ENCODE measurements at places on chromosomes 1 and 21.

GRCh38 chr21:17406202-17406601, 106.6 kb upstream of the CXADR start:
- DNase-seq = no peak

DNA sequence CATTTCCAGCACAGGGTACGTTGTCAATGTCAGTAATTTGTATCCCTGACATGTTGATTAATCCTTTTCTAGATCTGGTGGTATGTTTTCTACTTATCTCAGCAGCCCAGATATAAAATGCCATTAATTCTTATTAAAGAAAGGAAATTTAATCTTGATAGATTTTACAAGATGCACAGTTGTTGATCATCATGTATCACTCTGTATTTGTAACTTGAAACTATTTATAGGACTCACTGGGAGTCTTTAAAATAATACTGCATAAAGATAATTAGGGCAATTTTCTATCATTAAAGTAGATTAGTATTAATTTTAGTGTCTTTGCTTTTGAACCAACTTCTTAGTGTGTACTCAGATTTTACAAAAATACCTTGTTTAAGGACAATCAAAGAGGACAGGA, 84.9 kb downstream of the GREM2 start:
- DNase-seq = no peak

DNA sequence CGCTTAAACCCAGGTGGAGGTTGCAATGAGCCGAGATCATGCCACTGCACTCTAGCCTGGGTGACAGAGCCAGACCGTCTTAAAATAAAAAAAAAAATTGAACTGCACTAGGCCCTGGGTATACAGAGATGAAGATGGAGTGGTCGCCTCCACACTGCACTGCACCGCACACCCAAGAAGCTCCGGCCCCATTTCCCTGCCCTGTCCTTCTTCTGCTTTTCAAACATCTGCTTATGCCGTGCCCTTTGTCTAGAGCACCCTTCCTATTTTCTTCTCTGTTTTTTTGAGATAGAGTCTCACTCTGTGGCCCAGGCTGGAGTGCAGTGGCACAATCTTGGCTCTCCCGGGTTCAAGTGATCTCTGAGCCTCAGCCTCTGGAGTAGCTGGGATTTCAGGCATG, 17.4 kb downstream of the IQGAP3 start:
- DNase-seq = no peak

GRCh38 chr1:204443871-204444581, 32.4 kb upstream of the PPP1R15B start:
- no peak for DNase-seq

- no peak for DNase-seq
These were observed 209.9 kb upstream of the SGIP1 start for GRCh38 chr1:66323958-66324625.

DNA sequence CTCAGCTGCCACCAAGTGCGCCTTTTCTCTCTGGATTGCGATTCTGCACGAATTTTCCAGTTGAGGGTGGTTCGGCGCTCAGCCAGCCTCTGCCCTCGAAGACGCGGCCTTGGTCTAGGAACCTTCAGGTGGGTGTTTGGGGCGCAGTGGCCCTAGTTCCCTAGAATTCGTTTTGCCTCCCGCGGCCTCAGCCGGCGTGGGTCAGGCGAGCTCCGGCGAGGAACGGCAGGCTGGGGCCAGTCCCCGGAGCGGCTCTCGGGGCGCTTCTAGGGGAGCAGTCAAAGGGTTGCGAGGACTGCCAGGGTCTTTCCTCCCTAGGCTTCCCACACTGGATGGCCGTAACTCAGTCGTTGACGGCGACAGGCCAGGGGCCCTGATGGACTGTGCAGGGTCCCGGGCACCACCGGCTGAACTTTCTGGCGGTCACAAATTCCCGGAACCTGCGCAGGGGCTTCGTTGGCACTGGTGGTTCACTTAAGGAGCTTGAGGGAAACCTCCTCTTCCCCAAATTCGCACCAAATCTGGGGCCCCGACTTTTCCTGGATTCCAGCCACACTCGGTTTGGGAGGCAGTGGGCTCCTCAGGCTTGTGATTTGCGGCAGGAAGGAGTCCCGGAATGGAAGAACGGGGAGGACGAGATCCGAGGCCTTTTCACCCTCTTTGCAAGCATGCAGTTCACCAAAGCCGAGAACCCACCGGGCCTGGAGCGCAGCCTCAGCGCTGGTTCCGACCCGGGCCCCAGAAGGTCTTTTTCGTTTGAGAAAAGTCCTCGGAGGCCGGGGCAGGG, 1.2 kb downstream of the DMBX1 start:
- DNase-seq = no peak

DNA sequence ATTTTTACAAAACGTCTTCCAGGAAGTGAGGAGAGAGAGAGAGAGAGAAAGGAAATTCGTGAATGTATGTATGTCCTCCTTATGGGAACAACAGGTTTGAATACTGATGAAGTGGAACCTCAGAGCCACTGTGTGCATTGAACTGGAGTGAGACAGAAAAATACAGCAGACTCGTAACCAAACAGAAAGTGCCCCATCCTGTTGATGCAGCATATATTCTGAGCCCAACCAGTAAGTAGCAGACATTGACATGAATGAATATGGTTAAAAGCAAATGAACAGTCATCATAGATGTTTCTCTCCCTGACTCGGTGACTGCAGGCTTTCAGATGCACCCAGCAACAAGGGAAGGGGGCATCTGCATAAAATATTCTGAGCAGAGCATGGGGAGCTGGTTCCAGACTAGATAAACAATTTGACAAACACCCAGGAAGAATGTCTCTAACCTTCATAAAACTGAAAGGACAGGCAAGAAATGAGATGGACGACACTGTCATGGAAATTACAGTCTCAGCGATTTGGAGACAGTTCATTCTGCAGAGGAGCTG, 471.0 kb upstream of the PBX1 start:
- DNase-seq = no peak

DNA sequence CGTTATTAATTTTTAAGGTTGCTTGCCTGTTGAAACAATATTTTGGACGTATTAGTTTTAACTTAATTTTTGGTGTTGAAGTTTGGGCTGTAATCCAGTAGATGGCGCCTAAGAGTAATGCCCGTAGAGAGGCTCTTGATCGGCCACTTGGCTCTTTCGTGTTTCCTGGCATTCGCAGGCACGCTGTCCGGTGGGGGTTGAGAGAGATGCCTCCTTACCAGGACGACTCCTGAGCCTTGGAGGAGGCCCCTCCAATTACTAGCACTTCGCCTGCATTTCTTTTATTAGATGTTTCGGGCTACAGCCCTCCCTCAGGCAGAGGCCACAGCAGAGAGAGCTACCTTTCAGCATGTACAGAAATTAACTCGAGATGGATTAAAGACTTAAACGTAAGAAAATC, 12.0 kb downstream of the OR2M4 start:
- no peak for DNase-seq

DNA sequence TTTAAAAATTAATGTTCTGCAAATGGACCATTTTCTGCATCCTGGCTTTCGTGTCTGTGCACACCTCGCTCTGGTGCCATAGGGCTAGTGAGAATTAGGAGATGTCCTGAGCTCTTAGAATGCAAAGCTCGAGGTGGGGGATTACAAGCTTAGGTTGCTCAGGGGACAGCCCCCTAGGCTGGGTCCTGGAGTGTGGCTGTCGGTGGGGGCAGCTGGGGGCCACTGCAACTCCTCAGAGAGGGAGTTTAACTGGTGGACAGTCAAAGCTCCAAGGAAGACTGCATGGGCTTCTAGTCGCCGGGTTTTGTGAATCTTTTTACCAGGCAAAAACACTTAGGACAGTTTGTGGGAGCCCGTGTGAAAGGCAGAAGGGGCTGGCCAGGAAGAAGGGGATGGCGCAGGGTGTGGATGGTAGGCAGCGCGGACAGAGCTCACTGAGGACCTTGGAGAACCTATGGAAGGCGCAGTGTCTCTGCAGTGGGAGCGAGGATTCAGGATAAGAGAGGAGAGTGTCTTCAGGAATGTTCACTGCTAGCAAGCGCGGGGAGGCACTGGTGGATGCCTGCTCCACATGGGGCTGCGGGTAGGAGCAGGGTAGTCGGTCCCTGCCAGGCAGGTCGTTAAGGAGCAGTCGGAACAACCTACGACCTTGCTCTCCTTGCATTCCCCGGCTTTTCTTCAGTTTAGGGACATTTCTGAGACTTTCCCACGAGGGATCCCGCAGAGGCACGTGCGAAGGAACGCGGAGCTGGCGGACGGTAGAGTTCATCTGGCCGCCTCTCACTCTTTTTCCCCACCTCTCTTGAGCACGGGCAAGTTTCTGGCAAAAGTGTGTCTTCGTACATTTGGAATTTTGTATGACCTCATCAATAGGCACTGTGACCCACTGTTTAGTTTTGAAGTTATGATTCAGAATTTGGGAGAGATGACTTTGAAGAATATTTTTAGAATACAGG, 12.9 kb upstream of the KCNE1 start:
- DNase-seq = no peak

- no peak for DNase-seq
These were observed 118.4 kb upstream of the NR5A2 start for GRCh38 chr1:199909137-199909536.

DNA sequence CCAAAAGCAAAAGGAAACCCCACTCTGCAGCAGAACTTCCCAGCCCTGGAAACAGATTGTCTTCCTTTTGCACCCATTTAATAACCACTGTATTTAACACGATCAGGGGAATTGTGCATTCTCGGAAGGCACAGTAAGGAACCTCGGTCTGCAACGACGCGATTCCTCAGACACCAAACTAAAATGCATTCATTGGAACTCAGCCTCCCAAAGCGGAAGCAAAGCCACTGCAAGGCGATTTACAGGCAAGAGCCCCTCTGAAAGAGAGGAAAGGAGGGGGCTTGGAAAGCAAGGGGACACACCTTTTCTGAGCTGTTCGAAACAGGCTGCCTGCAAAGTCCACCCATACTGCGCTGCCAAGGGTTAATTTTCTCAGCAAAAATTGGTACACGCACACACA, 297.7 kb downstream of the OMA1 start:
- DNase-seq = no peak

GRCh38 chr1:35544976-35545375, 12.2 kb downstream of the KIAA0319L start:
- no peak for DNase-seq

DNA sequence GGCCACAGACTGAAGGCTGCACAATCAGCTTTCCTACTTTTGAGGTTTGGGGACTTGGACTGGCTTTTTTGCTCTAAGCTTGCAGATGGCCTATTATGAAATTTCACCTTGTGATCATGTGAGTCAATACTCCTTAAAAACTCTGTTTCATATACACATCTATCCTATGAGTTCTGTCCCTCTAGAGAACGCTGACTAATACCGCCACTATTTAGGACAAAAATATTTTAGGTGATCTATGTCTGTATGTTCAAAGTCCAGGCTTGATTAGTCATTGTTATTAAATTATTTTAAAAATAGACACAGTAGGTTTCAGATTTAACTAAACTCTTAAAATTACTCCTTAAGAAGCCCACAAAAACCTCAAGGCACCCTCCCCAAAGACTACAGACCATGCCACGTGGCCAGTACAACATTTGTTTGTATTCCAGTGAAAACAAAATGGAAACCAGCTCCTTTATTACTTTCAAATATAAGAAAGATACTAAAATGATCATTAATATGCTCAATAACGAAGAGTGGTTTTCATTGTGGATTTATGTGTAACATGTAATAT, 63.1 kb downstream of the TMPRSS15 start:
- no peak for DNase-seq

DNA sequence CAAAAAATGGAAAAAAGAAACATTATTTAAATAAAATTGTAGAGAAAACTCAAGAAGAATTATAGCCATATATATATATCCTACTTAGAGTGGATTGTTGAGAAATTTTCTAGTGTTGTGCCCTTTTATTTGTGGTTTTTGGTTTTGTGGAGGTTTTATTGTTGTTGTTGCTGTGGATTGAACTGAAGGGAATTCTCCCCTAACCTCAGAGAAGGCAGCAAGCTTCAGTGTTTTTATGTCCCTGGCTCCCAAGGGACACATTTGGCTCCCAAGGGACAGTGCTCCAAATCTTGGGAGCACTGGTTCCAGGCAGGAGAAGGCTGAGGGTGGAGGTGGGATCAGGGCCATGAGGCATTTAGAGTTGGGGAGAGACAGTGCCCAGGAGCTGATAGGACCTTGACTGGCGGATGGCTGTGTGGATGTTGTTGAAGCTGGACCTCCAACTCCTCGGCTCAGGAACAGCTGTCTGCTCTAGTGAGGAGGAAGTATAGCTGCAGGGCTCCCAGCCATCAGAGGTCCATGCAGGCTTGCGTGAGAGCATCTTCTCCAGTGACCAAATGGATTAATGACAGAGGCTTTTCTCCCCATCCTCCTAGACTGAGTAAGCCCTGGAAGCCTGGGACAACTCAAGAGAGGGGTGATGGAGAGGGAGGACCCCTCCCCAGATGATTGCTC, 100.5 kb downstream of the TEX35 start:
- no peak for DNase-seq

DNA sequence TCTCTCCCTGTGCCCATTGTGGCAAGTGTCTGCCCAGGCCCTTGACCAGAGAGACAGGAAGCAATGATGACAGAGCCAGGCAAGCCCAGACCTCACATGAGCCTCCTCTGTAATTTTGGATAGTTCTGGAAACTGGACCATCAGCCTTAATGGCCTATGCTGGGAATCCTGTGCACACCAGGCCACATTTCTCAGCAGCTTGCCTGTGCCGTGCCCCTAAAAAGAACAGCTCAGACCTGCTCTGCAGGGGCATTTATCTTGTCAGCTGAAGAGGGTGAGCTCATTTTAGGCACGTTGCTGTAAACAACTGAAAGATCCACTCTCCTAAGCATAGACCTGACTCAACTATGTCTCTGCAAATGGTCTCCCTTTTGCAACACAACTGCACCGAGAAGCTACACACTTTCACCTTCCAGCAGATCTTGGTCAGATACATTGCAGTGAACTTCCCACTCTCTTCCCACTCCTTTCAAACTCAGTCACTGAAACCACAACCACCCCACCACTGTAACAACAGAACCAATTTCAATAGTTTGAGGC, 53.5 kb upstream of the BACH1 start:
- no peak for DNase-seq

Data from BJ (cell line).